ENCODE measurements at places on chromosomes 13 and 19.
A peak's percentile ranks its signal among the peaks of the same experiment; 100 is the strongest.

GRCh38 chr13:113324398-113324797 is 27.4 kb downstream of the LAMP1 start:
- H3K27me3 ChIP-seq, result no peaks in the 10 kb centered on the region
- peaks cover 11% of the 10 kb centered on the region for H3K4me1 ChIP-seq
- no peak overlapping the region for H3K4me3 ChIP-seq

GRCh38 chr19:49326165-49326704 is 1.2 kb upstream of the SLC6A16 start:
- H3K27ac ChIP-seq, result no peak overlapping the region
- H3K4me3 ChIP-seq, result no peak overlapping the region
- no peak for DNase-seq
- no peaks in the 10 kb centered on the region for H3K36me3 ChIP-seq

DNA sequence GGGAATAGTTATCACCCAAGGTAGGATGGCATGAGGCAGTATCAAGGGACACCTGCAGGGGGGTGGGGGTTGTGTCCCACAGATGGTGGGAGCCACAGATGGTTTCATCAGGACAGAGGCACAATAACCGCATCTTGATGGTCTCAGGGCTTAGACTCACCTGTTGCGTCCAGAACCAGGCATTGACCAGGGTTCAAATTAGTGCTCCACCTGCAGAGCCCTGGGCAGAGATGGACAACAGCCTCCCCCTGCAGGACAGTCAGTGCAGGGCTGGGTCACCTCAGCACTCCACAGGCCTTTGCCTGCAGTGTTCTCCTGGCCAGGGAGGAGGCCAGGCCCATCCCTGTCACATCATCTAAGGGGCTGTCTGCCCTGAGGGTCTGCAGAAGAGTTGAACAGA is 14.5 kb upstream of the CEACAM1 start:
- H3K27me3 ChIP-seq, result no peaks in the 10 kb centered on the region
- no peak overlapping the region for H3K27ac ChIP-seq
- no peak for DNase-seq
- no peak overlapping the region for H3K4me3 ChIP-seq
- no peaks in the 10 kb centered on the region for H3K4me1 ChIP-seq

GRCh38 chr13:94028234-94028633 is 451.2 kb downstream of the DCT start:
- no peaks in the 10 kb centered on the region for H3K4me1 ChIP-seq
- H3K4me3 ChIP-seq, result no peak overlapping the region

DNA sequence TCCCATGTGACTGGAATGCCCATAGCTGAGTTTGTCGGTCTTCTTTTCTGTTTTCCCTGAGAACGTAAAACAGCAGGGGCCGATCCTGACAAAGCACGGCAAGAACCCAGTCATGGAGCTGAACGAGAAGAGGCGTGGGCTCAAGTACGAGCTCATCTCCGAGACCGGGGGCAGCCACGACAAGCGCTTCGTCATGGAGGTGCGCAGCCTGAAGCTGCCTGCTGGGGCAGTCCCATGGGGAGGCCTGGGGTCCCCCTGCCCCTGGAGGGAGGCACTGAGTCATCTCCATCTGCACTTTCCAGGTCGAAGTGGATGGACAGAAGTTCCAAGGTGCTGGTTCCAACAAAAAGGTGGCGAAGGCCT is 18.2 kb upstream of the QTRT1 start:
- H3K27ac ChIP-seq, result no peak overlapping the region
- H3K27me3 ChIP-seq, result no peaks in the 10 kb centered on the region
- peaks cover 100% of the 10 kb centered on the region for H3K36me3 ChIP-seq
- no peak overlapping the region for H3K4me3 ChIP-seq

- no peak overlapping the region for H3K27ac ChIP-seq
- DNase-seq, result no peak
- H3K4me1 ChIP-seq, result peaks cover 24% of the 10 kb centered on the region
These were observed 161.0 kb downstream of the KCTD12 start for GRCh38 chr13:76725211-76725610.

GRCh38 chr19:33819880-33820781 is 23.5 kb downstream of the KCTD15 start:
- H3K27ac ChIP-seq, result peak overlapping the region; percentile 62
- peak overlapping the region; percentile 52 for H3K4me3 ChIP-seq
- peaks cover 4% of the 10 kb centered on the region for H3K4me1 ChIP-seq

GRCh38 chr13:39474600-39474999 is 128.4 kb downstream of the LHFPL6 start:
- H3K4me3 ChIP-seq, result no peak overlapping the region
- H3K4me1 ChIP-seq, result no peaks in the 10 kb centered on the region
- no peaks in the 10 kb centered on the region for H3K36me3 ChIP-seq
- DNase-seq, result no peak

DNA sequence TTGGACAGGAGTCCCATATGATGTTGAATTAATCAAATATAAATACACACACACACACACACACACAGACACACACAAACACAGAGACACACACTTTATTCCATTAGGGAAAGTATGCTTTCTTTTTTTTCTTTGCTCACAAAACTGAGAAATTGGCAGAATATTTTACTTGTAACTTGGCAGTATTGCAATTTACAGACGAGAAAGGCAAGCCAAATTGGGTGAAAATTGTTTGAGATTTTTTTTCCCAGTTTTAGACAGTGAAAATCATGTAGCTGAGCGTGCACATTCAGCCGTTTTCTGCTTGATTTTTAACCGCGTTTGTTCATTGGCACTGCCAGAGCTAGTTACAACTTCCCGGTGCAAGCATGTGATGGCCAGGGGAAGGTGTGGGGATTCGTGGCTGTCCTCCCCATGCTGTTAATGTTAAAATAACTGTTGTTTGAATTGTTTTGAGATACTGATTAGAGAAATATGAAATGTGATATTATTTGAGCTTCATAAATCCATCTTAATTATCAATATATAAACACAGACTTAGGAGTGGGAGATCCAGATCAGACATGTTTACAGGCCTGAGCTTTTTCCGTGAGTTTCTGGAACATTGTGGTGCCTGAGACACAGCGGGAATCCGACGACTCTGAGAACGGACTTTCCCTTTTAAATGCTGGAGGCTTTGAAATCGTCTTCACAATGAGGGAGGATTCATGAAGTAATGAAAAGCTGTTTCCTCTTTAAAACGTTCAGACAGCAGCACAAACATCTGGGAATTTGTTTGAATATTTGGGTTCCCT is 125.5 kb downstream of the KCNRG start:
- H3K36me3 ChIP-seq, result no peaks in the 10 kb centered on the region
- H3K4me1 ChIP-seq, result no peaks in the 10 kb centered on the region
- no peak for DNase-seq
- H3K27ac ChIP-seq, result peak overlapping the region; percentile 30
- no peak overlapping the region for H3K4me3 ChIP-seq
- no peaks in the 10 kb centered on the region for H3K27me3 ChIP-seq

DNA sequence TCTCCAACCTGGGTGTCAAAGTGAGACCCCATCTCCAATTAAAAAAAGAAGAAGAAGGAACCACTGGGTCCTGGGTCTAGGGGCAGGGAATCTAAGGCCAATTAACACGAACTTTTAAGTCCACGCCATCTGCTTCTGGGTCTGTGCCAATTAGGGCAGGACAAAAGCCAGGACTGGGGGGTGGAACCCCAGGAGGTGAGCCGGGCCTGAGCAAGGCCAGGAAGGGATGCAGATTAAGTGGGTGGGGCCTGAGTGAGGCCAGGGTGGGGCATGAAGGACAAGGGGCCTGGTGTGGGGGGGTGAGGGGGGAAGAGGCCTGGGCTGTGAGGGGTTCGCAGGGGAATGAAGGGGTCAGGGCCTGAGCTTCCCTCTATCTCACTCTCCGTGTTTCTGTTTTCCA is 26.3 kb upstream of the ZNF83 start:
- H3K4me1 ChIP-seq, result no peaks in the 10 kb centered on the region
- no peak overlapping the region for H3K4me3 ChIP-seq
- no peak for DNase-seq

- H3K27ac ChIP-seq, result peak overlapping the region; percentile 94
- no peak for DNase-seq
- peaks cover 17% of the 10 kb centered on the region for H3K4me1 ChIP-seq
- H3K36me3 ChIP-seq, result peaks cover 37% of the 10 kb centered on the region
These were observed 949 bp upstream of the ZNF260 start for GRCh38 chr19:36528921-36529518.

- peak overlapping the region; percentile 62 for H3K27ac ChIP-seq
- H3K4me3 ChIP-seq, result peak overlapping the region; percentile 45
- no peaks in the 10 kb centered on the region for H3K36me3 ChIP-seq
- H3K4me1 ChIP-seq, result peaks cover 7% of the 10 kb centered on the region
These were observed 1.6 kb downstream of the MEX3D start for GRCh38 chr19:1566392-1567115.

GRCh38 chr13:65453982-65454381 is 1776.2 kb downstream of the PCDH9 start:
- no peak overlapping the region for H3K4me3 ChIP-seq
- no peaks in the 10 kb centered on the region for H3K4me1 ChIP-seq
- no peaks in the 10 kb centered on the region for H3K36me3 ChIP-seq
- H3K27me3 ChIP-seq, result no peaks in the 10 kb centered on the region
- no peak overlapping the region for H3K27ac ChIP-seq
- no peak for DNase-seq

GRCh38 chr13:85528491-85529217 is 270.6 kb downstream of the SLITRK6 start:
- H3K36me3 ChIP-seq, result no peaks in the 10 kb centered on the region
- no peaks in the 10 kb centered on the region for H3K27me3 ChIP-seq
- no peak for DNase-seq
- H3K27ac ChIP-seq, result no peak overlapping the region
- H3K4me3 ChIP-seq, result no peak overlapping the region

DNA sequence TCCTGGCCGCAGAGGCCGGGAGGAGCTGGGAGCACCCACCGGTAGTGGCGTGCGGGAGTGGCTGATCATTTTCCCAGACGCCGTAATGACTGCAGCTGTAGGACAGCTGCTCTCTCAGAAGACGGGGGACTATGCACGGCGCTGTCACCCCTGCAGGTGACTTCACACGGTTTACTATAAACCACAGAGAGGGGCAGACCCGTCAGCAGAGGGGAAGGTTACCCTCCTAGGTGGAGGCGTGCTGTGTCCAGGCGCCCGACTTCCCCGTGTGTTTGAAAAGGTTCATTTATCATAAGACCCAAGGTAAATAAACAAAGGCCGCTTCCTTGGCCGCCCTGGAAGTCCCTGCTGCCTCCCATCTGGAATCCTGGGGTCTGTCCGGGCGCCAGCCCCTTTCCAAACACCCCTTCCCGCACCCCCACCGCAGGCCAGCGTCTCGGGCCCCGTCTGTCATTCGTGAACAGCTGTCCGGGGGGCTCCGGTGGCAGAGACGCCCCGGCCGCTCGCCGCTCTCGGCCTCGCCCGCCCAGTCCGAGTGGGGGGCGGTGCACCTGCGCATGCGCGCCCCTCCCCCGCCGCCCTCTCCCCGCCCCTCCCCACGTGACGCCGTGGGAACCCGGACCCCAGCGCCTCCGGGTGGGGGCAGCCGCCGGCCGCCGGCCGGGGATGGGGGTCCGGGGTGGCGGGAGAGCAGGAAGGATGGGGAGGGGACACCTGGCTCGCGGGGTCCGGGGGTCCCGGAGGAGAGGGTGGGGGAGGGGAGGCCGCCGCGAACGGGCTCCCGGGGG is 915 bp downstream of the SHC2 start:
- H3K4me3 ChIP-seq, result peak overlapping the region; percentile 59
- DNase-seq, result peak; percentile 25
- peaks cover 15% of the 10 kb centered on the region for H3K27me3 ChIP-seq
- H3K27ac ChIP-seq, result peak overlapping the region; percentile 74
- H3K36me3 ChIP-seq, result no peaks in the 10 kb centered on the region
- no peaks in the 10 kb centered on the region for H3K4me1 ChIP-seq

DNA sequence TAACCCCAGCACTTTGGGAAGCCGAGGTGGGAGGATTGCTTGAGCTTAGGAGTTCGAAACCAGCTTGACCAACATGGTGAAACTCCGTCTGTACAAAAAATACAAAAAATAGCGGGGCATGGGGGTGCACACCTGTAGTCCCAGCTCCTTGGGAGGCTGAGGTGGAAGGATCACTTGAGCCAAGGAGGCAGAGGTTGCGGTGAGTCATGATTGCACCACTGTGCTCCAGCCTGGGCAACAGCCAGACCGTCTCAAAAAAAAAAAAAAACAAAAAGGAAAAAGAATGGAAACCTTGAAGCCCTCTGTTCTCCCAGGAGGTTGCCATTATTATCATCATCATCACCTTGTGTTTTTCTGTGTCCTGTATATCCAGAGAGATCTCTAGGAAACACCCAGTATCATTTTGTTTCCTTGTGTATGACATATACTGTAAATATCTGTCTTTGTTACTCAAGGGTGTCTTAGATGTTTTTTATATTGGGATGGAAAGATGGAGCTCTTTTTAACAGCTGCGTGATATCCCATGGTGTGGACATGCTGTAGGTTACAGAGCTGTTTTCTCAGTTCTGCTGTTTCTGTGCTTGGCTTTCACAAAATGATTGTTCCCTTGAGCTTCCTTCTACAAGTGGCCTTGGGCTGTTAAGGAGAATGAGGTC is 11.8 kb downstream of the CHAF1A start:
- no peak for DNase-seq
- H3K4me3 ChIP-seq, result no peak overlapping the region
- peaks cover 9% of the 10 kb centered on the region for H3K4me1 ChIP-seq
- H3K27ac ChIP-seq, result no peak overlapping the region
- no peaks in the 10 kb centered on the region for H3K36me3 ChIP-seq

DNA sequence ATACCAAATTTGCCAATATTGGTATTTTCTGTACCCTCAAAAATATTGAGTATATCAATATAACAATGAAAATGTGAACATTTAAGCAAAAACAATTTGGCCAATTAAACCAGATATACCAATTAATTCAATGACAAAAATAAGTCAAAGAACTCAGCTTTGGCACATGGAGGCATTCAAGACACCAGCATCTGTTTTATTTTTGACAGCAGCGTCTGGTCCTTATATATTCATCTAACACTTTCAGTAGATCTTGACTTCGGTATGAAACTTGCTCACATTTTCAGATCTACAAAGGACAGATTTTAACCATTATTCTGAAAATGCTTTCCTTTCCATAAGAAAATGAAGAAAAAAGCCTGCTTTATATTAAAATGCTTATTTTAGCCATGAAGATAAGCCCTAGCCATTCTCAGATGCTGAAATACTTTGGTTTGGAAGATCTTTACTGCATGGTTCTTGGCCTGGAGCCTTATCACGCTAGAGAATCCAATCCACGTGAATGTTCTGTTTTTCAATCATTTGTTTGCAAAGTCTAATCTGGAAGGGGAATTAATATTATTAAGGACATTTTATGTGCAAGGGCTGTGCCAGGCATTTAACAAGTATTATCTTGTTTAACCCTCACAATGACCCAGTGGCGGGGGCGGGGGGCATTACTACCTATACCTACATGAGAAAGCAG is 132.2 kb downstream of the DLEU7 start:
- no peak overlapping the region for H3K27ac ChIP-seq
- H3K36me3 ChIP-seq, result no peaks in the 10 kb centered on the region
- no peak overlapping the region for H3K4me3 ChIP-seq
- H3K4me1 ChIP-seq, result peaks cover 17% of the 10 kb centered on the region
- H3K27me3 ChIP-seq, result no peaks in the 10 kb centered on the region

DNA sequence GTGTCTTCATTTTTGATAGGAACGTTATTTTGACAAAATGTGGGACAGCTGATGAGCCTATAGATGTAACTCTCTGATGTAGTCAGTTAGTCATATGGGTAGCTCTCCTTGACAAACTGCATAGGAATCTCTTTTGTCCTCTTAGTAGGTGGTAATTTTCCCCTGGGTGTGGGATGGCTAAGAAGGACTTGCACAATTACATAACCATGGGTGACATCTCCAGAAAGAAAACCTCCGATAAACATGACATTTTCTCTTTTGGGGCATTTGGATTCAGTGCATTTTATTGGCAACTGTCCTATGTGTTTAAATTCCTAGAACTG is 41.8 kb downstream of the IGFL3 start:
- no peak overlapping the region for H3K4me3 ChIP-seq
- H3K27ac ChIP-seq, result no peak overlapping the region
- peaks cover 25% of the 10 kb centered on the region for H3K27me3 ChIP-seq
- DNase-seq, result no peak

- H3K4me3 ChIP-seq, result no peak overlapping the region
- no peaks in the 10 kb centered on the region for H3K4me1 ChIP-seq
- H3K36me3 ChIP-seq, result no peaks in the 10 kb centered on the region
- DNase-seq, result no peak
These were observed 1260.5 kb upstream of the PCDH9 start for GRCh38 chr13:68490594-68490993.
